Activated T-helper 1 cell treated with anti-CD3 and anti-CD28 coated beads, Interleukin-2, amount 50 U/mL, for 16 hours (primary cell): ENCODE measurements at places on chromosomes 6 and 20.

DNA sequence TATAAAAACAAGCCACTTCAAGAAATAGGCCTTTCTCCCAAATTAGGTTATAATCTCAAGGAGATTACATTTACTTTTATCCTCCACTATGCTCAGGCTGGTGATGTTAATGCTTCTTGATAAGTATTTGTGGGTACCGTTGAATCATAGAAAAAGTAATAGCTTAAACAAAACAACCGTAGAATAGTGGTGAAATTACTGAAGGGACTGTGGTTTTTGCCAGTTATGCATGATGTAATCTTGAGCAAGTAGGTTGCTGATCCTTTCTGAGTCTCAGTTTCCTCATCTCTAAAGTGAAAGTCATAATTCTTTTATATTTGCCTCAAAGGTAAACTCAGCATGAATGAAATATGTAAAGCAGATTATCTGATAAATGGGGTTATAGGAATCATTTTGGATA, 187.3 kb upstream of the JAG1 start:
- no peak for DNase-seq

DNA sequence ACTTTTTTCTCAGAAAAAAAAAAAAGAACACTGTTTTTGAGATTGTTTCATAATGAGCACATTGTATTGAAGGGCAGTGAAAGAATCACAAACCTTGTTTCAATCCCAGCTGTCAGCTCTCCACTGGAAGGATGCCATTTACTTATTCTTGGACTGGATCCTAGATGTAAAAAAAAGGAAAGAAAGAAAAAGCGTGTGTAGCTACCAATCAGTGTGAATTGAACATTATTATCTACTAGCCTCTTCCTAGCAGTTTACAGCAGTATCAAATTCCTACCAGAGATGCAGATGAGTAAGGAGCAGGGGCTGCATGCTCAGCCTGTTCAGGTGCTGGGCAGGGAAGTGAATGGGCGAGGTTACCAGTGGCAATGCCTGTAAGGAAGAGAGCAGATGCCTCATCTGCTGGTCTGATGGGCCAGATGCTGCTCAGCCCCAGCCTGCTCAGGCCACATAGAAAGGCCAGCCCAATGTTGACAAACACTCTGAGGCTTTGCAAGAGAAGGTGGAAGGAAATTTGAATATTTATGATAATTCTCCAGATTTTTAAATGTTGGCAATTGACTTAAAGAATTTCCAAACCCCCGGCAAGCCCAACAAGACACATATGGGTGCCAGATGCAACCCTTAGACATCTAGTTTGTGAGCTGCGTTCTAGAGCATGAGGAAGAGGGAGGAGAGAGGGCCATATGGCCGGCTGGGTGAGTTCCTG, 189.5 kb downstream of the IBTK start:
- DNase-seq = no peak

DNA sequence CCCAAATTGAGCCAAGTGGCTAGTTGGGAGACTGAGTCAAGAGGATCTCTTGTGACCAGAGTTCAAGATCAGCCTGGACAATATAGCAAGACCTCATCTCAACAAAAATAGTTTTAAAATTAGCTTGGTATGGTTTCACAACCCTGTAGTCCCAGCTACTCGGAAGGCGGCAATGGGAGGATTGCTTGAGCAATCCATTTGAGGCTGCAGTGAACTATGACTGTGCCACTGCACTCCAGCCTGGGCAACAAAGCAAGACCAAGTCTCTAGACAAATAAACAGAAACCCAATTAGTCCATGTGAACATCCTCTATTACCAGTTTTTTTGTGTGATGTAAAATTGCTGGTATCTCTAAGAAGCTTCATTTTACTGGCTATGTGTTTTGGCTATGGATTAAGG, 106.2 kb downstream of the TULP4 start:
- no peak for DNase-seq

GRCh38 chr6:12245763-12246718, 44.1 kb upstream of the EDN1 start:
- no peak for DNase-seq

DNA sequence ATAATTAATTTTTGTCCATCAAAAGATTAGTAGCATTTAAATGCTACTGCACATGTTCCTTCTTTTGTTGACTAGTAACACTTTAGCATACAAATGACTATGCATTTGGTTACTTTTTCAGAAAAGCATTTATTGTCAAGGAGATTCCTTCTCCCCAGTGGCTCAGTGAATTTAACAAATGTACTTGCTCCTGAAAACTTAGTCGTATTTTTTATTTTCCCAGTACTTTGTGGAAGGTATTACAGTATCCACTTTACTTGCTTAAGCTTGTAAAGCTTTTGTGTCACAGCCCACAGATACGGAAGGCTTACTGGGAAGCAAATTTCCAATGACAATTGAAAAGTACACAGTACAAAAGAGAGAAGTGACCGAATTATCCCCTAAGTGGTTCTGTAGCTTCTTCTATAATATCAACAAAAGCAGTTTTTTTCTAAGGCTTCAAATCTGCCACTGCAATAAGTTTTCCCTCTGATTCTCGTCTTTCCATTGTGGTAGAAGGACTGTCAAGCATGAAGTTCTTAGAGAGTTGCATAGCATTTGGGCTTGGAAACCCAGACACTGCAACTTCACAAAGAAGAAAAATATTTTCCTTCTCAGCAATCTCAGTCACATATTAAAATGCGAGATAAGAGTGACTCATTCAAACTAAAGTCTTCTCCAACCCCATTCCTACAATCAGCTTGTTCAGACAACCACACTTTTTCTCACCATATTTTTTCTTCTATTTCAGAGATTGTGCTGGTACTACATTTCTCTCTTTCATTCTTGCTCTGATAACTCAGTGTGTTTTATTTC, 431.2 kb downstream of the GRIK2 start:
- no peak for DNase-seq
